ENCODE measurements at places on chromosomes 3 and 15.

GRCh38 chr15:60576044-60576443 is 97.1 kb upstream of the ICE2 start:
- no peak for DNase-seq

DNA sequence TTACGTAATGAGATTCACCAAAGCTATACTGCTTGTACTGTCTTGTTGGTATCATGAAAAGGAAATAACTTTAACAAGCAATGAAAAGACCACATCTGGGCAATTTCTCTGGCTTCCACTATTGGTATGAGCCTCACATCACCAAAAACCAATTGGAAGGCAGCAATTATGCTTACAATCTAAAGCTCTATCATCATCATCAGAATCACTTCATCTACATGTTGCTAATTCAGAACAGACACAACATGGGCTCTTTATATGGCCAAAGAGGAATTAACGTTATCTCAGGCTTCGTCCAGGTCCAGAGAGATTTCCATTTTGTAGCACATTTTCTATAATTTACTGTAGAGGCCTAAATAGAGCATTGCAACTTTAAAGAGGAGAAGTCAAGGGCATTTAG is 36.6 kb upstream of the SLCO3A1 start:
- DNase-seq = no peak

GRCh38 chr3:52234516-52235447 is 4.2 kb downstream of the TWF2 start:
- DNase-seq = no peak

DNA sequence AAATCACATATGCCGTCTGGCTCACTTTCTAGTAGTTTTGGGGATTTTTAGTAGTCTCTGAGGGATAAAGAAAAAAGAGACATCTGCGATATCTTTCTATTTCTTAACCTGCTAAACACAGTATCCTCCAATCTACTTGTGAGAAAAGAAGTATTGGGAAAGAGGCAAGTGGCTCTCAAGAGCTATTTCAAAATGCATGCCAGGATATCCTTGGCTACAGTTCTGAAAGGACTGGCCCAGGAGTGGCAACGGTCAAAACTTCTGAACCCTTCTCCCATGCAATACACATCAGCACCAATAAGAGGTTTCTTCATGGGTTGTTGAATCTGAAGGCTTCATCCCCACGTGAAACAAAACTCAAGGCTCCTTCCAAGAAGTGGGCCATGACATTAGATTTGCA is 204.0 kb upstream of the WNT5A start:
- no peak for DNase-seq

DNA sequence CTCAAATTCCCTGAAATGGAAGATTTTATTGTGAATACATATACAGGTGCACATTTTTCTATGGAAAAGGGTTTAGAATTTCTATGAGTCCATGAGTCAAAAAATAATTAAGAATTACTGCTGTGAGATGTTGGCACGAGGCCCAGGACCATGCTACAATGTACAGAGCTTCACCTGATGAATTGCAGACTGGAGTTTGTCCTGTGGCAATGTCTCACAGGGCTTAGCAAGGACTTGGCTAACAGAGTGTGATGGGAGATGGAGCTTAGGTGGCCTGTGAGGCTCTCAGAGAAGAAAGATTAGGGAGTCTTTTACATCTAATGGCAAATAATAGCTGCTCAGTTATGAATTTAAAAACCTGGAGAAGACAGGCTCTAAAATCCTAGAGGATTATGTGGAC is 219.5 kb upstream of the CBLB start:
- DNase-seq = no peak

DNA sequence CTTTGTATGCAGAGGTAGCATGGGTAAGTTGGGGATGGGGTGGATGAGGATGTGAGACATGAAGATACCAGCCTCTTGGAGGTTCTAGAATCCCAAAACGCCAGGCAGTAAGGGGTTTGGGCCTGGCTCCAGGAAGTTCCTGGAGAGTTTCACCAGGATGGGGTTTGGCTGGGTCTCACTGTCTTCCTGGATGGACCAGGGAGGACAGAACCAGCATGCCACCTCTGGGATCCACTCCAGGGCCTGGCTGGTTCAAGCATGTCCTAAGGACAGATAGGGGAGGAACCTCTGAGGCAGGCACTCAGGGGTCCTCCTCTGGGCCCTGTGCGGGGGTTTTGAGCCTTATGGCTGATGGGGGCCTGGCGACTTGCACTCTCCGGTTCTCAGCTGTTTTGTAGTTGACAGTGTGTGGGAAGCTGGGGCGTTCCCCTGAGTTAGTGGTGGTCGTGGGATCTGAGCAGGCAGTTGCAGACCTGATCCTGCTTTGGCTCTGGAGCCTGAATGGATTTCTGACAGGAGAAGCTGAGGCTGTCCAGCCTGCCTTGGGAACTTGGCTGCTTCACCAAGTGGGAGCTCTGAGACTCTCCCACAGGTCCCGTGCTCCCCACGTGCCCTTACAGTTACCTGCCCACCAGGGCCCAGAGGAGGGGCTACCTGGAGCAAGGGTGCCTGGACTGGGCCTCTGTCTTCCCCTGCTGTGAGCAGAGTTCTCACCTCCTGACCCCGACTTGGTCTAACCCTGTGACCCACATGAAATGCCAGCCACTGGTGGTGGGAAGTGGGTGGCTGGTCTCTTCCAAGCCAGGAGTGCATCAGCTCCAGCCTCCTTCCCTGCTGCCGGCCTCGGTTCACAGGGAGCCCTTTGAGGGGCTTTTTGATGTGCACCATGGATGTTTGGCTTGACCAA is 128.4 kb downstream of the EEFSEC start:
- no peak for DNase-seq

GRCh38 chr3:178341636-178342035 is 194.6 kb upstream of the KCNMB2 start:
- no peak for DNase-seq

GRCh38 chr3:41088882-41089281 is 110.4 kb upstream of the CTNNB1 start:
- DNase-seq = no peak

GRCh38 chr3:143478115-143478693 is 358.6 kb downstream of the CHST2 start:
- DNase-seq = no peak

GRCh38 chr3:150736903-150737832 is 25.8 kb downstream of the SIAH2 start:
- no peak for DNase-seq

All from activated CD4-positive, alpha-beta T cell treated with anti-CD3 and anti-CD28 coated beads for 24 hours (primary cell).